ENCODE measurements at places on chromosomes 16 and 17.
A peak's percentile ranks its signal among the peaks of the same experiment; 100 is the strongest.

DNA sequence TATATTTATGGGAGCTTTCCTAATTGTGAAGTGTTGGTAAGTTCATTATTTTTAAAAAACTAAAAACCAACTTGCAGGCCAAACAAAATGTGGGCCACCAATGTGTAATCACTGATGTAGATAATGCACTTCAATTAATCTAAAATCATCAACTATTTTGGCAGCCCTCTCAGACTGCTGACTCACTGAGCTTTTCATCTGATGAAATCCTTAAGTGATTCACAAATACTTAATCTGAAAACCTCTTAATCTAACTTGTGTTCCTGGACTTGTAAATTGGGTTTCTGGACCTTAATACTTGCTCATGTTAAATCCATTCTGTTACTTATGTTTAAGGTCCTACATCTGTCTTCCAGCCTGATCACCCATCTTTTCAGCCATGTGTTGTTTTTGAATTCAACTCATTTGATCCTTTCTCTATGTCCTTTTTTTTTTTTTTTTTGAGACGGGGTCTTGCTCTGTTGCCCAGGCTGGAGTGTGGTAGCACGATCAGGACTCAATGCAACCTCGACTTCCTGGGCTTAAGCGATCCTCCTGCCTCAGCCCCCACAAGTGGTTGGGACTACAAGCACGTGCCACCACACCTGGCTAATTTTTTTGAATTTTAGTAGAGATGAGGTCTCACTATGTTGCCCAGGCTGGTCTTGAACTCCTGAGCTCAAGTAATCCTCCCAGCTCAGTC, 39.0 kb downstream of the PRKCB start:
- H3K36me3 ChIP-seq: no peaks in the 10 kb centered on the region
- H3K4me1 ChIP-seq: no peaks in the 10 kb centered on the region
- no peak overlapping the region for H3K27ac ChIP-seq
- H3K27me3 ChIP-seq: no peaks in the 10 kb centered on the region
- no peak overlapping the region for H3K4me3 ChIP-seq
- no peak for DNase-seq

GRCh38 chr17:78322858-78323455, 36.9 kb downstream of the SOCS3 start:
- H3K4me3 ChIP-seq: no peak overlapping the region
- no peak overlapping the region for H3K27ac ChIP-seq
- H3K4me1 ChIP-seq: peaks cover 15% of the 10 kb centered on the region
- no peak for DNase-seq
- no peaks in the 10 kb centered on the region for H3K36me3 ChIP-seq
- H3K27me3 ChIP-seq: no peaks in the 10 kb centered on the region

DNA sequence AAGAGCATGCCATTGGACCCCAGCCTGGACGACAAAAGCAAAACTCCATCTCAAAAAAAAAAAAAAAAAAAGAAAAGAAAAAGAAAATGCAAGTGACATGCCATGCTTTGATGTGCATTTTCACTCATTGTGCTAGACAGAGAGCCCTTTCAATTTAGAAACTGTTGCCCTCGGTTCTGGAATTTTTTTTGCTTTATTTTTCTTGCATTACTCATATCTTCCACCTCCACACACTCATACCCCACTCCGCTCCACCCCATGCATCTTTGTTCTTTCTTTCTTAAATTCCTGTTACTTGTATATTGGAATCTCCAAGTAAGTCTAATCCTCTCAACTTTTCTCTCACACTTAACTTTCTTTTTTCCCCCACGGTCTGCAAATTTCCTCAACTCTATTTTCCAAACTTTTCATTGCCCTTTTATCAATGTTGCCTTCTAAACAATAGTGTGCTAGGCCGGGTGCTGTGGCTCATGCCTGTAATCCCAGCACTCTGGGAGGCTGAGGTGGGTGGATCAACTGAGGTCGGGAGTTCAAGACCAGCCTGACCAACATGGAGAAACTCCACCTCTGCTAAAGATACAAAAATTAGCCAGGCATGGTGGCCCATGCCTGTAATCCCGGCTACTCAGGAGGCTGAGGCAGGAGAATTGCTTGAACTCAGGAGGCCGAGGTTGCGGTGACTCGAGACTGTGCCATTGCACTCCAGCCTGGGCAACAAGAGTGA, 16.8 kb upstream of the SUZ12 start:
- H3K27me3 ChIP-seq: no peaks in the 10 kb centered on the region
- H3K36me3 ChIP-seq: no peaks in the 10 kb centered on the region
- peaks cover 6% of the 10 kb centered on the region for H3K4me1 ChIP-seq
- no peak overlapping the region for H3K4me3 ChIP-seq

DNA sequence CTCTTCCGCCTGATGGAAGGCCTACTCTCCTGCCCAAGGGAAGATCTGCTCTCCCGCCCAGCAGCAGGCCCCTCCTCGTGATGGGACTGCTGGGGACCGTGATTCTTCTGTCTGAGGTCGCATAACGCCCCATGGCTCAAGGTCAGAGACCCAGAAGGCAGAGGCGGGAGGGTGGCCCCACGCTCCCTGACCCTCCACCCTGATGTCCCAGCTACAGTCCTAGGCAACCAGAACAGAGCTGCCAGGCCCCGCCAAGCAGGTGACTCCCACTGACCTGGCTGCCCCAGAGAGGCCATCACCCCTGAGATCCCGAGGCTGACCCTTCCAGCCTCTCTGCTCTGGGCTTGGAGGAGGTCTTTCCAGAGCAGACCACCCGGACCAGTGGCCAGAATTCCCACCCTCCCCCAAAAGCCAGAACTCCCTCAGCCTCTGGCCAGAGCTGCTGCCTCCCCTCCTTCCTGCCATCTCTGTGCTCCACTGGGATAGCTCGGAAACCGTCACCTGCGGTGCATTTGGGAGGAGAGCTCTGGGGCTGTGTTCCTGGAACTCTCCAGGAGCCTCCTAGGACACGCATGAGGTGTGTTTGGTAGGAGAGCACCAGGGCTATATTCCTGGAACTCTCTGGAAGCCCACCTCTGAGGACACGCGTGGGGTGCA, 7.3 kb downstream of the ENPP7 start:
- H3K27ac ChIP-seq: no peak overlapping the region
- H3K4me1 ChIP-seq: peaks cover 8% of the 10 kb centered on the region
- DNase-seq: no peak
- H3K36me3 ChIP-seq: no peaks in the 10 kb centered on the region
- H3K4me3 ChIP-seq: no peak overlapping the region
- no peaks in the 10 kb centered on the region for H3K27me3 ChIP-seq

- DNase-seq: no peak
- peak overlapping the region; percentile 21 for H3K27ac ChIP-seq
- H3K4me1 ChIP-seq: no peaks in the 10 kb centered on the region
- H3K36me3 ChIP-seq: no peaks in the 10 kb centered on the region
- no peak overlapping the region for H3K4me3 ChIP-seq
Observed at GRCh38 chr16:86951831-86952598, 365.2 kb downstream of the C16orf95 start.

DNA sequence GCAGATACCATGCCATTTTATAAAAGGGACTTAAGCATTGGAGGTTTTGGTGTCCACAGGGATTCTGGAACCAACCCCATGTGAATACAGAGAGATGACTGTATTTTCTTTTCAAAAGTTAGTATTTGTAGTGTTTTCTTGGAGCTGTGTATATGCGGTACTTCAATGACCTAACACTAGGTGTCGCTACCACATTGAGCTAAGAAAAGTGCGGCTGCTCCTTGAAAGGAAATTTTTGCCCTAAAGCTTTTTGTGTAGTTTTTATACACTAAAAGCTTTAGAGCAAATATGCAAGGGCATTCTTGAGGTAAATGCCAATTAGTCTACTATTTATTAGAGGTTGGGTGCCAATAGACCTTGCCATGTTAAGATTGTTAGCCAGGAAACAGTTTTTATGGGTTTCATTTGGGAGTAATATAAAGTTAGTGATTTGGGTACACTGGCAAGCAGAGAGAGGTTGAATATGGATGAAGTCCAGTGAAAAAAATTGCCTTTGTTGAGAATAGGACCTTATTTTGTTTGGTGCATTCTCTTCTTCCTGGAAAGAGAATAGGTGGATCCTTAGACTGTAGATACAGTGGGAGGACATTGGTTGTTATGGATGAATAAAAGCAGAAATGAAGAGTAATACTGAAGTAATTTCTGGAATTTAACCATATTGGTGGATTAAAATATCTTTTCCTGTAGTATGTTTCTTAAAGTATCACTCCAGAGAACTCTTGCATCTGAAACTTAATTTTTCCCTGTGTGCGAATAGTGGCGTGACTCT, 43.3 kb downstream of the BCAS3 start:
- no peak for DNase-seq
- no peaks in the 10 kb centered on the region for H3K27me3 ChIP-seq
- no peaks in the 10 kb centered on the region for H3K36me3 ChIP-seq
- H3K4me1 ChIP-seq: no peaks in the 10 kb centered on the region

- no peaks in the 10 kb centered on the region for H3K36me3 ChIP-seq
- no peaks in the 10 kb centered on the region for H3K27me3 ChIP-seq
- H3K4me1 ChIP-seq: peaks cover 8% of the 10 kb centered on the region
- DNase-seq: no peak
Observed at GRCh38 chr17:59149841-59150511, 5.0 kb downstream of the SKA2 start.

- H3K27me3 ChIP-seq: no peaks in the 10 kb centered on the region
- H3K4me1 ChIP-seq: peaks cover 40% of the 10 kb centered on the region
- H3K4me3 ChIP-seq: peak within 1 kb of the TSS; percentile 91
- H3K27ac ChIP-seq: peak within 1 kb of the TSS; percentile 100
- peak; percentile 88 for DNase-seq
Observed at GRCh38 chr17:64506201-64506575, at the start of gene DDX5. Gene DDX5, minus strand, starts transcription at chr17:64506289. Its CDS starts 170 bp downstream, at chr17:64506119.

DNA sequence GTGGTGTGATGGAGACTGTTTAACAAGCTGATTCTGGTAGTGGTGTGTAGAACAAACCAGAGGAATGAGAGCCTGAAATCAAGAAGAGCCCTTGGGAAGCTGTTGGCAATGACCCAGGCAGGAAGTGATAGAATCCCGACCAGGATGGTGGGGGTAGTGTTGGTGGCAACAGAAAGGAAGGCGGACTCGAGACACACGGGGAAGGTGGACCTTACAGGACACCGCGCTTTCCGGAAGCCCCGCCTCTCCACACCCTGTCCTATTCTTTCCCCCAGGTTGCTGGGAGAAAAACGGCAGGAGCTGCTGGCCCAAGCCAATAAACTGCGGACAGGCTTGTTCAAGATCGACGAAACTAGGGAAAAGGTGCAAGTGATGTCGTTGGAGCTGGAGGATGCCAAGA, 30.0 kb upstream of the KDM6B start:
- H3K4me3 ChIP-seq: no peak overlapping the region
- no peak overlapping the region for H3K27ac ChIP-seq
- no peak for DNase-seq
- H3K27me3 ChIP-seq: no peaks in the 10 kb centered on the region

- peaks cover 5% of the 10 kb centered on the region for H3K36me3 ChIP-seq
- H3K4me1 ChIP-seq: peaks cover 9% of the 10 kb centered on the region
- H3K27ac ChIP-seq: peak overlapping the region; percentile 30
- DNase-seq: no peak
Observed at GRCh38 chr17:75832164-75832651, 12.0 kb downstream of the UNC13D start.

DNA sequence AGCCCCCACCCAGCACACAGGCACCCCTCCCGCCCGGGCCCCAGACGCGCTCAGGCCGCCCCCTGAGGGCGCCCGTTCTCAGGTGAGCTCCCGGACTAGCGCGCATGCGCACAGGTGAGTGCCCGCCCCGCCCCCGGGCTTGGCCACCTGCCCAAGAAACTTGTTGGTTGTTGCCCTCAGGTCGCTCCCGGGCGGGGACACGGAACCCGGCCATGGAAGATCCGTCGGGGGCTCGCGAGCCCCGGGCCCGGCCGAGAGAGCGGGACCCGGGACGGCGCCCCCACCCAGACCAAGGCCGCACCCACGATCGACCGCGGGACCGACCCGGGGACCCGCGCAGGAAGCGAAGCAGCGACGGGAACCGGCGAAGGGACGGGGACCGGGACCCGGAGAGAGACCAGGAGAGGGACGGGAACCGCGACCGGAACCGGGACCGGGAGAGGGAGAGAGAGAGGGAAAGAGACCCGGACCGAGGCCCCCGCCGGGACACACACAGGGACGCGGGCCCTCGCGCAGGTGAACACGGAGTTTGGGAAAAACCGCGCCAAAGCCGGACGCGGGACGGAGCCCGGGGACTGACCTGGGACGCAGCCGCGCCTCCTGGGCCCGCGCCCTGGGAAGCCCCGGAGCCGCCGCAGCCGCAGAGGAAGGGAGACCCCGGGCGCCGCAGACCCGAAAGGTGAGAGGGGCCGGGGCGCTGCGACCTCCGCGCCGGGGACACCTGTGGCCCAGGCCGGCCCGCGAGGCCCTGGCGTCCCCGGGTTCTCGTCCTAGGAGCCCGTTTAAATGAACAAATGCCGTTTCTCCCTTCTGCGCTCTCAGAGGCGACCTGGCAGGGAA, at the start of gene MARVELD3:
Gene MARVELD3, plus strand, starts transcription at position 167 of the 840 bp plus-strand sequence. Its CDS starts 46 bp downstream, at position 213.
- no peak for DNase-seq
- no peaks in the 10 kb centered on the region for H3K27me3 ChIP-seq
- H3K4me3 ChIP-seq: peak within 1 kb of the TSS; percentile 67
- no peaks in the 10 kb centered on the region for H3K36me3 ChIP-seq

DNA sequence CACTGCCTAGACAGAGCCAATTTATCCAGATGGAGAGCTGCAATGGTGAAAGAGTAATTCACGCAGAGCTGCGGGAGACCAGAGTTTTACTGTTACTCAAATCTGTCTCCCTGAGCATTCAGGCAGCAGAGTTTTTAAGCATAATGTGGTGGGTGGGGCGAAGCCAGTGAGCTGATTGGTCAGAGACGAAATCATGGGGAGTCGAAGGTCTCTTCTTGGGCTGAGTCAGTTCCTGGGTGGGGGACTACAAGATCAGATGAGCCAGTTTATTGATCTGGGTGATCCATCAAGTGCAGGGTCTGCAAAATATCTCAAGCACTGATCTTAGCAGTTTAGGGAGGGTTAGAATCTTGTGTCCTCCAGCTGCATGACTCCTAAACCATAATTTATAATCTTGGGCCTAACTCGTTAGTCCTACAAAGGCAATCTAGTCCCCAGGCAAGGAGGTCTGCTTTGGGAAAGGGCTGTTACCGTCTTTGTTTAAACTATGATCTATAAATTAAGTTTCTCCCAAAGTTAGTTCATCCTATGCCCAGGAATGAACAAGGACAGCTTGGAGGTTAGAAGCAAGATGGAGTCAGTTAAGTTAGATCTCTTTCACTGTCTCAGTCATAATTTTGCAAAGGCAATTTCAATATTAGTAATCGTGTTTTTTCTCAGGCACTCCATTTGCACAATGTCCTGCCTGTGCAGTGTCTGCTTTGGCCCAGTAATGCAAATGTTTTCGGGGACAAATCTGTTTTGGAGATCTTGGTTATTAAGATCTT, 27.0 kb downstream of the PIGL start:
- H3K4me1 ChIP-seq: no peaks in the 10 kb centered on the region
- DNase-seq: no peak
- H3K36me3 ChIP-seq: peaks cover 3% of the 10 kb centered on the region
